Progenitor cell of endocrine pancreas (in vitro differentiated cells): ENCODE measurements at places on chromosomes 3 and 15. TPM values are rescaled to one million over a fixed set of nuclear protein-coding genes. Genes with fewer than 3 reads are reported as not detected.

The MESP1 gene
- 0.50 and 0.51 TPM in 2 replicates for total RNA-seq

The EIF1B gene
- 103 and 105 TPM in 2 replicates for total RNA-seq

The NR2E3 gene
- total RNA-seq: 0.47 TPM in 1 of 2 replicates, not detected in the other

The CCDC13 gene
- total RNA-seq: 2.3 and 2.5 TPM in 2 replicates

The IQCF6 gene
- total RNA-seq: not detected in 2 replicates

The MUSTN1 gene
- total RNA-seq: not detected in 2 replicates

The DAZL gene
- not detected in 2 replicates for total RNA-seq

The ANKRD34C gene
- not detected in 2 replicates for total RNA-seq

The SAMMSON gene
- 0.17 TPM in 1 of 2 replicates, not detected in the other for total RNA-seq

The PIGZ gene
- 4.7 and 6.0 TPM in 2 replicates for total RNA-seq

The TBC1D5 gene
- 51.8 and 55.6 TPM in 2 replicates for total RNA-seq

The GLDN gene
- 0.12 and 0.18 TPM in 2 replicates for total RNA-seq

The LIPC gene
- total RNA-seq: 4.4 and 5.9 TPM in 2 replicates

The RASGRP1 gene
- 1.5 and 1.7 TPM in 2 replicates for total RNA-seq

The RPP25 gene
- 0.74 and 1.1 TPM in 2 replicates for total RNA-seq

- DNase-seq: no peak
These were observed 23.3 kb downstream of the SCN5A start for GRCh38 chr3:38626171-38626570.

GRCh38 chr3:192128922-192129321 lies 598.4 kb downstream of the FGF12 start:
- DNase-seq: no peak

GRCh38 chr3:97360804-97361203 lies 403.8 kb upstream of the ARL6 start:
- DNase-seq: no peak

DNA sequence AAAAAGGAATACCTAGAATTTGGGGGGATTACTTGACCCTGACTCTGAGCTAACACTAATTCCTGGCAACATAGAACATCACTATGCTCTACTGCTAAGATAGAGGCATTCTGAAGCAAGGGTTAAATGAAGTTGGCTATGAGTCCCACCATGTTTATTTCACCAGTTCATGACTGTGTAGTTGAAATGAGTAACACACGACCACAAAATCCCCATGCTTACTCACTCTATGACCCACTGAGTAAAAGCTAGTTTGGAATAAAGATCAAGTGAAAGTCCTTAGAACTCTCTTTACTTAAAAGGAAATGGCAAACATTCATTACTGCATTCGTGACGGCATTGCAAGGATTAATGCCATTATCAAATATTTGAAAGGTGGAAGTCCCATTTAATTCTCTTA lies 47.4 kb downstream of the MRPL46 start:
- DNase-seq: no peak

DNA sequence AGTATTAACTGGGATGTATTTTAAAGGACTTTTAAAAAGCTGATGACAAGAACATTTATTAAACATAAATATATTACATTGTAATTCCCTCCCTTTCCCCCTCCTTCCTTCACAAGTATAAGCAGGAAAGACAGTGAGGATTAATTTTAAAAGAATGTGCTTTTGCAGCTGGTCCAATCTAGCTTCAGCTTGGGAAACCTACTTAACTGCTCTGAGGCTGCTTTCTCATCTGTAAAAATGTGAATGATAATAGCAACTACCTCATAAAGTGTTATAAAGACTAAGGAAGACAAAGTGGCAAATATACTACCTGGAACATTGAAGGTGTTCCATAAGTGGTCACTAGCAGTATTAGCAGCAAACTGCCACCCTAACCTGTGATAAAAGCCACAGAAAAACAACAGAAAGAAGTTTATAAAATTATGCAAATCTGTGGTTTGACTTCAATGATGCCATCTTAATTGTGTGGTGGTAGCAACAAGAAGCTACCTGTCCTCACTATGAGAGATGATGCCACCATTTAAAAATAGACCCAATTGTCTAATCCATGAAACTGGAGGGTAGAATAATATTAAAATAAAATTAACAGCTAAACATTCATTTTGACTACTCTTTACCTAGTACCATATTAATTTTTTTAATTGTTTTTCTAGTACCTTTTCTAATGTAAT lies 20.0 kb downstream of the DHX36 start:
- no peak for DNase-seq

DNA sequence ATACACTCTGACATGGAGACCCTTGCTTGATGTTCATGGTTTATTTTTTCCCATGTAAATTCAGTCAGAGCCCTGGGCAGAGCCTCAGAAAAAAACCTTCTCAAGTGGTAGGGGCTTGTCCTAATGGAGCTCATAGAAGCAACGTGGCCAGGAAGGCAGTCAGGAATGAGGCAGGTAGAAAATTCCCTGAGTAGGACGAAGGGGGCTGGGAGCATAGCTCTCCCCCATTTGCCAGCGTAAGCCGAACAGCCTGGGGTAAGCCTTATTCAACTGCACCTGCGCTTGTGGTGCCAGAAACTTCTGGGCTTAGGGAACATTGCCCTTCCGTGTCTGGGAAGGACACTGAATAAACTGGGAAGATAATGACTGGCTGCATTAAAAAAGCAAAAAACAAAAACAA lies 238.5 kb upstream of the ROPN1 start:
- DNase-seq: no peak

DNA sequence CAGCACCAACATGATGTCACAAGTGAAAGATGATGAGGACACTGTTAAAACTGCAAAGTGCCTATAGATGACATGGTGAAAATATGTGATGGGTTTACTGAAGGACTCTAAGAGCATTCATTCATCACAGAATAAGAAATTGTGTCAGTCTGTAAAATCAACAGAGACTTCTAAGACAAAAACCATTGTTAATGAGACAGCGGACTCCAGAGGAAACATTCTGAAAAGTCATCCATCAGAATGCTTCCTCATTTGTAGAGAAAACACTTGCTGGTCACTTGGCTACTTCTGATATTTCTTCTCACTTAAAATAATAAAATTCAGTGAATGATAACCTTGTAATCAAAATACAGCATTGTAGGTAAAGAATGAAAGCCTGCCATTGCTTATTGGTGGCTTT lies 7.3 kb downstream of the PLSCR4 start:
- DNase-seq: no peak

- DNase-seq: no peak
These were observed 946.8 kb downstream of the OTOL1 start for GRCh38 chr3:162443376-162443775.

- no peak for DNase-seq
These were observed 13.6 kb downstream of the IP6K1 start for GRCh38 chr3:49772703-49773102.

DNA sequence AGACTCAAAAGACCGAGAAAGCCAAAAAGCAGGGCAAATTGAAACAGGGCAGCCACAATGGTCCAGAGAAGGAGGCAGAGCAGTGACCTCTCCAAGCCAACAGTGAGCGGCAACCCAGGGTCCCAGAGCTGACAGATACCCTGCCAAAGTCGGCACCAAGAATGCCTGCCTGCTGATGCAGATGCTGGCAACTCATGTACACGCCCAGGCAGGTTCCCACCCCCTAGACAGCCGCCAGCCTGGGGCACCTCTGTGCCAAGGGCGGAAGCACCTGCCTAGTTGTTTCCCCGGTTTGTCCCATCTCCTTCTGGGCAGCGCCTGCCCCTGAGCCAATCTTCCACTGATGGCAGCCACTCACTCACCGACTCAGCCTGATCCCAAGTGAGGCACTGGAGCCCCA lies 22.1 kb downstream of the KLHL25 start:
- no peak for DNase-seq

DNA sequence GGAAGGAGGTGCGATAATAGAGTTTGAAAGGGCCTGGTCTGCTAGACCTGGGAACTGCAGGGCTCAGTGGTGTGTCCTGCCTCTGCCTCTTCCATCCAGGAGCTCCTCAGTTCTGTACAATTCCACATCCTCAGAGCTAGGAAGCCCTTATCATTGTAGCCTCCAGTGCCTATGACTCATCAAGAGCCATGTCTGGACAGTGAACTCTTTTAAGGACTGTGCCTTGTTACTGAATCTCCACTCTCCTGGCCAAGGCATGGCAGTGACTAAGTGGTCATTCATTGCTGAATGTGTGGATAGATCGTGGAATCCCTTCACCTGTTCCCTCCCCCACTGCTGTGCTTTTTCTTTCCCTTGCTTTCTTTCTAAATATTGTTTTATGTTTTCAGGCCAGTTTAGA lies 2.9 kb downstream of the TIMP4 start:
- DNase-seq: no peak

GRCh38 chr3:20842594-20843436 lies 656.8 kb upstream of the SGO1 start:
- no peak for DNase-seq

GRCh38 chr15:90130291-90130690 lies 28.0 kb upstream of the IDH2 start:
- no peak for DNase-seq

DNA sequence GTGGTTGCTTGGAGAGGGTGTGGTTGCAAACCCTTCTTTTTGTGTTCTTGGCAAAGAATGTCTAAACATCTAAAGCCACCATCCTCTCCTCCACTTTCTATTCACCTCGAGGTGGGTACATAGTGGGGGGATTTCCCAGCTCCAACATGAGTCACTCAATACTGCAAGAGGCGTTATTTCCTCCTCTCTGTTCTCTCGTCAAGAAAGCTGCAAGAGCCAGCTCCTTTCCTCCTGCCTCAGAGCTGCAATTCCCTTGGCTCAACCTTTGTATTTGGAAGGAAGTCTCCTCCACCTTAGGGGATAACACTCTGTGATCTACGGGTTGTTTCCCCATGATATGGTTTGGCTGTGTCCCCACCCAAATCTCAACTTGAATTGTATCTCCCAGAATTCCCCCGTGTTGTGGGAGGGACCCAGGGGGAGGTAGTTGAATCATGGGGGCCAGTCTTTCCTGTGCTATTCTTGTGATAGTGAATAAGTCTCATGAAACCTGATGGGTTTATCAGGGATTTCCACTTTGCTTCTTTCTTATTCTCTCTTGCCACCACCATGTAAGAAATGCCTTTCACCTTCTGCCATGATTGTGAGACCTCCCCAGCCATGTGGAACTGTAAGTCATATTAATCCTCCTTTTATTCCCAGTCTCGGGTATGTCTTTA lies 138.4 kb downstream of the PLCL2 start:
- no peak for DNase-seq

- no peak for DNase-seq
These were observed 358.3 kb upstream of the CBLB start for GRCh38 chr3:106227068-106227467.

DNA sequence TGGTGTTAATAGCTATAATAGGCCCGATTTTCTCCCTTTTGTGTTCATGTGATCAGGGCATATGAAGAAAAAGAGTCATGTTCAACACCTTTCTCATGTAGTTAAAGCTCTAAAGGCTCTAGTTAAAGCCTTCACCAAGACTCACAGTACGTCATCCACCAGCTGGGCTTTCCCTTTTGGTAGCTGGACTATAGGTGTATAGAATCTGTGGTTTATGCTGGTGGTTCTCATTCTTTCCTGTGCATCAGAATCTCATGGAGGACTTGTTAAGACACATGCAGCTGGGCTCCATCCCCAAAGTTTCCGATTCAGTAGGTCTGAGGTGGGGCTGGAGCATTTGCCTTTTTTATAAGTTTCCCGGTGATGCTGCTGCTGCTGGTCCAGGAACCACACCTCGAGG lies 31.0 kb downstream of the CFAP91 start:
- no peak for DNase-seq

- no peak for DNase-seq
These were observed 9.5 kb downstream of the PIAS1 start for GRCh38 chr15:68063606-68064005.

GRCh38 chr15:74793135-74794028 lies 11.5 kb downstream of the CSK start:
- no peak for DNase-seq

- DNase-seq: no peak
These were observed 141.9 kb downstream of the CHDH start for GRCh38 chr3:53704363-53704725.

DNA sequence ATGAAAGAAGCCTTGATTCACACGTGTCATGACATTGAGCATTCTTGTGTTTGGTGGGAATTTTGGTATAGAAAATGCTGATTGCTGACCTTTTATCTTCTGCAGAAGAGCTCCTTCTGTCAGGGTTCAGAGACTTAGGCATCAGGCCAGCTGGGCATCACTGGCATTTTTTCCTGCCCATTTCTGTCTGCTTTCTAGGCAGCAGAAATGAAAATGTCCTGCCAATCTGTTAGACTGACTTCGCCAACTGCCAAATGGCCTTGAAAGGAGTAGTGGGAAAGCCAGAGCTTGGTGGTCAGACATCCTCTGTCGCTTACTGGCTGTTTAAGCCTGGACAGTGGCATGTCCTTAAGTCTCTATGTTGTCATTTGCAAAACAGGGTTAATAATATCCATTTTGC lies 57.4 kb downstream of the EEFSEC start:
- DNase-seq: no peak

- no peak for DNase-seq
These were observed 104.3 kb downstream of the MCTP2 start for GRCh38 chr15:94335616-94336015.

GRCh38 chr3:141039589-141039988 lies 11.6 kb upstream of the SPSB4 start:
- DNase-seq: no peak

GRCh38 chr3:4581124-4581424 lies 87.9 kb downstream of the ITPR1 start:
- DNase-seq: no peak

DNA sequence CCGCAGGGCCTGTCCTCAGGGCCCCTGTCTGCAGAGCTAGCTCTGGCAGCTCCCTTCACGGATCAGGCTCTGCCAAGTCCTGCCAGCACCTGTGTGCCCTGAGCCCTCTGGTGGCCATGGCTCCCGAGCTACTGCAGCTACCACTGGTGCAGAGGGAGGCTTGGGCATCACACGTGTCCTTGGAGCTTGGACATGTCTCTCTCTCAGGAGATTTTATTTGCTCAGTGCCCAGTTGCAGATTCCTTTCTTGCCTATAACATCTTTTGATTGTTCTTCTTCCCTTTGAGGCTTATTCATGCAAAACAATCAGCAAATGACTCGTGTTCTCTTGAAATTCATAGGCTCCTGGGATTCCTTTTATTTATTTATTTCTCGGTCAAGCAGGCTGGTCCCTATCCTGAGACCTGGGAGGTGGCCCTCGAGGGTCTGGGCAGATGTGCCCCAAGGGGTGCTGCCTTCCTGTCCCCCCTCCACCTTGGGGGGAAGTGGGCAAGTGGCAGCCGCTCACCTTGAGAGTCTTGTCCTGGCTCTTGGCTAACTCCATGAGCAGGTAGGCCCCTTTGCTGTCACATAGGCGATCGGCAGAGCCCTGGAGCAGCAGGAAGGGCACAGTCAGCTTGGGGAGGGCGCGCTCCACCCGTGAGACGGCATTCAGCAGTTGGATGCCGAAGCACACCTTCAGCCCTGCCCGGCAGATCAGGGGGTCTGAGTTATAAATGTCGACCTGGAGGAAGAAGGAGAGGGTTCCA lies 21.9 kb downstream of the ABTB1 start:
- DNase-seq: no peak

- DNase-seq: no peak
These were observed 36.1 kb upstream of the CTXND1 start for GRCh38 chr15:80288131-80288530.
